ENCODE measurements at places on chromosomes 2 and 18.
A peak's percentile ranks its signal among the peaks of the same experiment; 100 is the strongest.

DNA sequence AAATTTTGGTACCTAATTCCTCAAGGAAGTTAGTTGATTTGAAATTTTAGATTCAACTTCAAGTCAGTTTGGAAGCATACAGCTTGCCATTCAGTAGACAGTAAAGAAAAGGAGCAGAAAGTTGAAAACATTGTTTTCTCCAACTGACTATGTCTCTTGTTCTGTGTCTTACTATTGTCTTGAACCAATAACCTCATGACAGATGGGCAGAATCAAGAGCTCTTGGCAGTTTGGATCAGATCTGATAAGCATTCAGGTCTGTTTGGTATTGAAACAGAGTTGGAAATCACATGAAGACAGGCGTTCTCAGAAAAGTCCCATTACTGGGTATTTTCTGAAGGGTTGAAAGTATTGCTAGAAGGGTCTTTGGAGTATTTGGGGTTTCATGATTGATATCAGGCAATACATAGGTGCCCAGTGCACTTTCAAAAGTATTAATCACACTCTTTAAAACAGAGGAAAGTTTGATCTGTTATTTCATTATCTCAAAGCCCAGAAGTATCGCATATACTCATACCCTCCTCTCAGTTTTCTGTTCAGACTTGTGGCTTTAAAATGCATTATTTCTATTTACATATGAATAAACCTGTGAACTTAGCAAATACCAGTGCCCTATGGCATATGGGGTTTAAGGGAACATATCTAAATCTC, 428.4 kb upstream of the ZEB2 start:
- no peak for DNase-seq

DNA sequence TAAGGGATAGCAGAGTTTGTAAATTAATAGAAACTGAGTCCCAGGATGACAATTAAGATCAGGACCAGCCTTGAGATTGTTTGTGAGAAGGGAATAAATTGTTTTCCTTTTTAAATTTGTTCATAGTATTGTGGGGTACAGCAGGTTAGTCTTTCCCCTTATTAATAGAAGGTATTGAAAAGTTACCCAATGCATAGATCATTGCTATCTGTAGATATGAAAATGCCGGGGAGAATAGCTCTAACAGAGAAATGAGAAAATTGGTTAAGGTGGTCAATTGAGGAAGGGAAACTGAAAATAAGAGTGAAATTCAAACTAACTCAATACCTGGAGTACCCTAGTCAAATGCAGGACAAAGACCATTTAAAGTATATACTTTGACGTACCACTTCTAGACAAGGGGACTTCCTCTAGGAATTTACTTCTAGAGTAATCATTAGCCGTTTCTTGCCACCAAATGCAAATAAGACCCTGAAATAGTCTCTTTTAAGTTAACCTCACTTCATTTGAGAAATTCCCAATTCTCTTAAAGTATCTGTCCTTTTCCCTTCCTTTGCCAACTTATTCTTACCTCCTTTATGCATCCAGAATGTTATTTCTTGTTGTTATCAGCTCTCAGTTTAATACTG, 1224.4 kb upstream of the LRRTM1 start:
- no peak for DNase-seq

GRCh38 chr2:39399570-39399969, 37.5 kb downstream of the MAP4K3 start:
- DNase-seq = no peak

- DNase-seq = peak; percentile 85
Observed at GRCh38 chr2:96485751-96486651, 19.2 kb downstream of the NEURL3 start.

DNA sequence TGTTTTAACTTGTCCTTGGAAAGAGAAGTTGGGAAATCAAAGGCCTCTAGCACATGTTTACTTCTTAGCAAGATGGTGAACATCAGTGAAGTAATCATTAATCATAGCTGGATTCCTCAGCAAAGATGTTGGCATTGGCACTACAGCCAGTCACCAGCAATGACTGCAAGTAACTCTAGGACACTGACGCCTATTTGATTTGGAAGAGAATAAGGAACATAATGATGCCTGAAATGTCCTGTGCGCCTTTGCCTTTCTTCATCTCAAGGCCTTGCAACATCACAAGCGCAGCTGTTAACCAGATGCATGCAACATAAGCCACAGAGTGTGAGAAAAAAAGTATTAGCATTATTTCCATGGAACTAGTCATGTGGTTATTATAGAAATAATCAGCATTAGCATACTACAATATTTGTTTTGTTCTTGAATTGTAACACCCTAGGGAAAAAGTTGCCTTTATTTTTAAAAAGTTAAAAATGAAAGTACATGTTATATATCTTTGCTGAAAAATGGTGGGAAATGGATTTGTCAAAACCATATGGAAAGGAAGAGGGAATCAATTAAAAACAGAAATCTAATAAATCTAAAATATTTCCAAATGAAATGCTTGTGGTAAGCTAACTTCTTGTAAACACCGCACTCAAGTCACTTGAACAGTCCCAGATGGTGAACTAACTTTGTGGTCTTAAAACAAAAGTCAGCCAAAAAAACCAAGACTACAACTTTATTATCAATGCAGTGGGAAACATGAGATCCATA, 55.6 kb downstream of the THADA start:
- peak; percentile 61 for DNase-seq

GRCh38 chr2:18599509-18600254, 10.3 kb upstream of the NT5C1B start:
- no peak for DNase-seq

- DNase-seq = no peak
Observed at GRCh38 chr2:160742667-160743066, 249.1 kb upstream of the RBMS1 start.

GRCh38 chr2:207253666-207254345, 88.1 kb upstream of the KLF7 start:
- no peak for DNase-seq

- DNase-seq = no peak
Observed at GRCh38 chr2:208093128-208093527, 31.2 kb downstream of the CRYGD start.

GRCh38 chr18:66497351-66497750, 106.5 kb downstream of the CDH19 start:
- DNase-seq = no peak

- DNase-seq = no peak
Observed at GRCh38 chr2:88620015-88620414, 7.2 kb downstream of the EIF2AK3 start.

DNA sequence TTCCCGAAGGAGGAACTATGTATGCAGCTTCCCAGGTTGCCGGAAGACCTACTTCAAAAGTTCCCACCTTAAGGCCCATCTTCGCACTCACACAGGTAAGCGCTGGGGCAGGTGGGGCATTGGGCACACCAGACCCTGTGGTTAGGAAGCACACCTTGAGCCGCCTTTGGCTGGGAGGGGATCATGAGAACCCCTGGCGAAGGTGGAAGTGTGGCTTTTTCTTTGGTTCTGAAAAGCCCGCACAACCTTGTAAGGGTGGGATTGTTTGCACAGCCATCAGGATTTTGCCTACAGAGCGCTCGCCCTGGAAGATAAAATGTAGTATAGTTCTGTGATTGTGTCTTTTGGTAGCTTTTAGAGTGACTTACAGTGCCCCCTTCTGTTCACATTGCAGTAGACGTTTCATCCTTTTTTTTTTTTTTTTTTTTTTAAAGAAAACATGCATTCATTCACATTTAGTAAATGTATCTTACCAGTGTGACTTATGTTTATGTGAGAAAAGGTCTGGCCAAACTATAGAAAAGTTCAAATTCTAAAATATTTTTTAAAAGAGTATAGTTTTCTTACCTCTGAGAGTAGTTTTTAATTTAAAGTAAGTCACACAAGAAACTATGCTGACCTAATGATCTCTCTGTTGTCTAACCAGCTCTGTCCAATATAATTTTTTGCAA, 5.3 kb downstream of the KLF11 start:
- DNase-seq = peak; percentile 59

DNA sequence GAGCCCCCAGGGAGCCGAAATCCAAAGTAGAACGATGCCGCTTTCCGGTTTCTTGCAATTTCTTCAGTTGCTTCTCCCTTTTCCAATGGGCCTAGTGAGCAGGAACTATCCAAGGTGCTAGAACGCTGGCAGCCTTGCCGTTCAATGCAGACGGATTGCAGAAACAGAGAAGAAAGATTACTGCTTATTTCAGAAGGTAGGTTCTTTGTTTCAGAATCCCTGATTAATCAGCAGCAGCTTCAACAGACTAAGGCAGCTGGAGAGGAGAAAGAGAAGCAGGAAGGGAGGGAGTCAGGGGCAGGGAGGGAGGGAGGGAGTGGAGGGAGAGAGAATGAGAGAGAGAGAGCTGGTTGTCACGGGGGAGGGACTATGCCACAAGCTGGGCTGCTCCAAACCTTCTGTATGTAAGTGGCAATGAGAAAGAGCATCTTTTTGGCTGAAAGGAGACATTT, 576 bp downstream of the NYAP2 start:
- peak; percentile 54 for DNase-seq

DNA sequence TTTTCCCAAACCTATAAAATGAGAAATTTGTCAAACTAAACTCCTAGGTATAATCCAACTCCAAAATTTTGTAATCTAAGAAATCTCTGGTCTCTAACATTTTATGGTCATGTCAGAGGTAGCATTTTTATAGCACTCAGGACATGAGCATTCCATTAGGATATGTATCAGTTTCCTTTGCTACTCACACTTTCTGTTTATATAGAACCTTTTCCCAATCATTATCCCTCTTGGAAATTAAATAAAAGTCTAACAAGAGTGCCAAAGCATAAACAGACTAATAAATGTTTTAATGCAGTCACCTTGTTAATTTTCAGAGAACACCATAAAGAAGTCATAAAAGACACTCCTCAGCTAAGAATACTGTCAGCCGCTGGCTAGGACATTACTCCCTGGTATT, 300.0 kb upstream of the CWC22 start:
- DNase-seq = no peak

DNA sequence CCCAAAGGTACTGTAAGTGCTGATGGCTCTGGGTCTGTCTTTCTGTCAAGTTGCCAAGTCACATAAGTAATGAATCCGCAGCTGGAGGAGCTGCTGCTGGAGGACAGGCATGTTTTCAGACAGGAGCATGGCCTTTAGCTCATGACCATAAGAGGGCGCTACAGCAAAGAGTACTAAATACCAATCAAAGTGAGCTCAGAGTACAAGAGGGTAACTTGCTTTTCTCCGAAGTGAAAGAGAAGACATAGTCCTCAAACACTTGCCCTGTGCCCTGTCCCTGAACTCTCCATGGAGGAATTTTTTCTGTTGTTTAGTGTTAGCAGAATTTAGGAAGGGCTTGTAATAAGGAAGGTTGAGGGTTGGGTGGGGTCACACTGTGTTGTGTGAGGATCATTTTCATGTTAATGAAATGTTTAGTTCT, 58.0 kb upstream of the EML6 start:
- no peak for DNase-seq

GRCh38 chr2:144357623-144358373, 162.1 kb downstream of the ZEB2 start:
- no peak for DNase-seq

- no peak for DNase-seq
Observed at GRCh38 chr2:70509565-70509964, 44.1 kb downstream of the TGFA start.

DNA sequence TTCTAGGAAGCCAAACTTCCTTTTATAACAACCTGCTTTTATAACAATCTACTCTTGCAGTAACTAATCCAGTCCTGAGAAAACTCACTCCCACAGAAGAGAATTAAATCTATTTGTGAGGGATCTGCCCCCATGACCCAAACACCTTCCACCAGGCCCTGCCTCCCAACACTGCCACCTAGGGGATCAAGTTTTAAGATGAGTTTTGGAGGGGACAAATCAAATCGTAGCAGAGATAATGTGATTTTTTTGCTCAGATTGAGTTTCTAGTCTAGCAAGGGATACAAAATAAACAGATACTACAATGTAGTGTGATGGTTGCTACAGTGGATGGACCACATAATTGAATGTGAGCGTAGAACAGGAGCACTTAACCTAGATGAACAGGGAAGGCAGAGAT, 52.2 kb downstream of the NCOA1 start:
- no peak for DNase-seq

Data from renal pelvis (tissue), 12 donors.